ENCODE measurements at places on chromosomes 5 and 9.

GRCh38 chr9:18347386-18348082, 126.4 kb upstream of the ADAMTSL1 start:
- DNase-seq, result no peak

DNA sequence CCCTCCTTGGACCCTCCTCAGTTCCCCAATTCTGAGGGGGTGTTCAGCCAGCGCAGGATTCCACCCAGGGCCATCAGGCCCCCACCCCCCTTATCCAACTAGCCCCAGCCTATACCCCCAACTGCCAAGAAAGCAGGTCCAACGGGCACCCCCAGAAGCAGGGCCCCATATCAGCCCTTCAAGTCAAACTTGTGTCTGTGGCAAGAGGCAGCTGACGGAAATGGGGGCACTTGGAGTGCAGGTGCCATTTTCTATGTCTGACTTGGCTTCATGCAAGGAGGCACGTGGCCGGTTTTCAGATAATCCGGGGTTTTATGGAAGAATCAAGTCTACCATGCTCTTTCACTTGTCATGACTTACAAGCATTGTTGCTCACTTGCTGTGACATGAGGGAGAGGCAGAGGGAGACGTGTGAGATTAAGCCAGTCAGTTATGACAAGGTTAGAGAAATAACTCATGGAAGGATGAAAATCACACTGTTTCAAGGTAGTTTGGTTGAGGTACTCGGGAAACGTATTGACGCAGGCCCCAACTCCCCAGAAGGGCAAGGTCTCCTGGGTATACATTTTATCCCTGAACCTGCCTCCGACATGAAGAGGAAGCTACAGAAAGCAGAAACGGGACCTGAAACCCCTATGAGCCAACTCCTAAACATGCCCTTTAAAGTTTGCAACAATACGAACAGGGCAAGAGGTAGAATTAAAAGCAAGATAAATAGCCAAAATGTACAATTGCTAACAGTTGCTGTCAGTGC, 26.5 kb upstream of the CLPTM1L start:
- no peak for DNase-seq

GRCh38 chr5:7586480-7586879, 190.5 kb downstream of the ADCY2 start:
- DNase-seq, result no peak

DNA sequence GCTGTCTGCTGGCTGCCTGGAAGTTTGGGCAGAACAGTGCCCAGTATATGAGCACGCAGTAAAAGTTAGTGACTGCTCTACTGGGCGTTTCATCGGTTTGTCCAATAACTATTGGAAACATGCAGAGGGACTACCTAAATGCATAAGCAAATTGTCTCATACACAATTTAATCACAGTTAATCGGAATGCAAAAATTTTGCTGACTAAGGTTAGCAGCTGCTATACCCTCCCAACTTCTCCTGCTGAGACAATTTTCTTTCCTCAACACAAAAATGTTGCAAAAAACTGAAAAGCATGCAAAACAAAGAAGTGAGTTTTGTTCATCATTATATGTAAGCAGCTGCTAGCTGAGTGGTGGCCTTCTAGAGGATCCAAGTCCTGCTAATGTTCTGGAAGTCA, 327.5 kb downstream of the SEMA5A start:
- no peak for DNase-seq

GRCh38 chr5:38423276-38424147, 132.9 kb downstream of the LIFR start:
- no peak for DNase-seq
